Mesothelial cell of epicardium (in vitro differentiated cells): ENCODE measurements at places on chromosomes 1 and 21. TPM values are rescaled to one million over a fixed set of nuclear protein-coding genes. Genes with fewer than 3 reads are reported as not detected.

DNA sequence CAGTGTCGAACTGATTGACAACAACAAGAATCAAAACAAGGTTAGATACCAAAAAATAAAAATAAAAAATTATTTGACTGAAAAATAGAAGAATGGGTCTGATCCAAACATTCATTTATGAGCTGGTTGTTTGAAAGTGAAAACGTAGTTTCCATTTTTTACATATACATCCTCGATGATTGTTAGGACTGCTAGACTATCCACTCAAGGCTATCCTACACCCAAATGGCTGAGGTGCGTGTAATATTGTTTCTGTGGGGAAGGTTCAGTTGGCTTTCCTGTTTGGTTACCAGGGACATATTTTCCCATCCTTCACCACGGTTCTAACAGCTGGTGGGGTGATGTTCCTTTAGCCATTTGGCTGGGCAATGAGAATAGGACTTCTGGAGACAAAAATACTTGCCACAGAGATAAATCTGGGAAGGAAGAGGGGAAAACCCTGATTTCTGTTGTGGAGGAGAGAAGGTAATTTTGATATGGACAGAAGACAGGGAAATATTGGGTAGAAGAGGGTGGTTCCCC, 66.3 kb downstream of the MAP3K7CL start:
- no peak for DNase-seq

DNA sequence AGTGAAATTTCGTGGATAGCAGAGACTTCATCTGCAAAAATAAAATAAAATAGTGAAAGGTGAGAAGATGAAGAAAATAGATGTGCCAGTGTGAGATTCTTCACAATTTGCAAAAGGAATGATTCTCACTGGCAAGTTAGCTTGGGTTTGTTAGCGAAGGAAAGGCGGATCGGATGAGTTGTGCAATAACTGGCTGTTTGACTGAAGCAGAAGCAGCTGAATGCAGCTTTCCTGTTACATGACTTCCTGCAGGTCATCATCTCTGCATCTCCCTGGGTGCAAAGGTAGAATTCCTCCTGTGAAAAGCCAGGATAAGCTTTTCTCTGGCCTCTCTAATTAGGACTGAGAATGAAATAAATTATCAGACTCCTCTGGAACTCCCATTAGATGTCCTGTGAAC, 263.1 kb upstream of the CHRM3 start:
- no peak for DNase-seq

- DNase-seq = no peak
Observed at GRCh38 chr1:167518331-167518700, at the start of gene CD247. CD247 (minus strand) TSS chr1:167518529; CDS start chr1:167518465, 64 bp downstream.

GRCh38 chr21:32424674-32425073, 12.2 kb downstream of the EVA1C start:
- no peak for DNase-seq

The LRRC53 gene
- total RNA-seq = not detected in 3 replicates

DNA sequence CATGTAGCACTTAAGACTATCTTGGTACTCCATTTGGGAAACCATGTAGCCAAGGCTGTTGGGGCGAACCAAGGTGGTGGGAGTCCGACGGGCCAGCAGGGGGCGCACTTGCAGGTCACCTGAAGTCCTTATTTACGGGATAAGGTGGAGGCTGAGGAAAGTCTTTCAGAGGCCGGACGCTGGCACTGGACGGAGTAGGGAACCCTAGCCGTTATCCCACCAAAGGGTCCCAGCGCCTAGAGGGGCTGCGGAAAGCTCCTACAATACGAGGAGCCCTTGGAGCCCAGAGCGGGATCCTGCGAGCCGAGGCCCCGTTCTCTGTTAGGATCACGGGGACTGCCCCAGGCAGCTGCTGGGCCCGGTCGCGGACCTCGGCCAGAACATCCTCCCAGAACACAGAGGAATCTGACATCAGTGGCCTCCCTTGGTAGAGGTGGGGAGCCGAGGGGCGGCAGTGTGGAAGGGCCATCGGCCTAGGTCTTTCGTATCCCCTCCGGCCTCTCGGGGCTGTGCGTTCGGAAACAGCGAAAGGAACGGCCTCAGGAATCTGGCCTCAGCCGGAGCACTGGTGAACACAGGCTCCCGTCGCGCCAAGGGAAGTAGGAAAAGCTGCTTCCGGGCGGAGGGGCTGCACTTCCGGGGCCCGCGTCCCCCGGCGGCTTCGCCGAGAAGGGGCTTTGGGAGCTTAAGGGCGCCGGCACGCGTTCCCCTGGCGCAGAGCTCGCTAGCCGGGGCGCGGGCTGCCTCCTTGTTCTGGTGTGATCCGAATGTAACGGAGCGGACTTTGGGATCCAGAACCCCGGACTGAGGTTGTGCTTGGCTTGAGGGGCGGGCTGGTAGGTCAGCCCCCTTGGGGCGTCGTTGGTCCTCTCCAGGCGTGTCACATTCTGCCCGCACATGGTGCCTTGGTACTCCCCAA, 29.9 kb upstream of the RPTN start:
- no peak for DNase-seq

DNA sequence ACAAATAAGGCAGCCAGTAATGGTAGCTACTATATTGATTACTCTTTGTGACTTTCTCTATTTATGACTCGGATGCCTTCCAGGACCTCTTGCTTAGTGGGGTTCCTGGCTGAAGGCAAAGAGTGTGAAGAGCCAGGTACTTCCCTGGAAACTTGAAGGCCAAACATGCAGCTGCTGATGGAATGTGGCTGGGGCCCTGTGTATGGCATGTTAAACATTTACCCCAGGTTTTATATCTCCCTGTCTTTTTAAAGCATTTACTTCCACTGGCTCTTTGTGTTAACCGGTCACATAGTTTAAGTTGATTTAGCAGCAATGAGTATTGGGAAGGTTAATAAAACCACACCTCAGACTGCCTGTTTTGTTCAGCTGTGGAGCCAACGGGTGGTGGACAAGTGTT, 45.7 kb upstream of the PAXBP1 start:
- DNase-seq = no peak

The CD1C gene
- not detected in 3 replicates for total RNA-seq

DNA sequence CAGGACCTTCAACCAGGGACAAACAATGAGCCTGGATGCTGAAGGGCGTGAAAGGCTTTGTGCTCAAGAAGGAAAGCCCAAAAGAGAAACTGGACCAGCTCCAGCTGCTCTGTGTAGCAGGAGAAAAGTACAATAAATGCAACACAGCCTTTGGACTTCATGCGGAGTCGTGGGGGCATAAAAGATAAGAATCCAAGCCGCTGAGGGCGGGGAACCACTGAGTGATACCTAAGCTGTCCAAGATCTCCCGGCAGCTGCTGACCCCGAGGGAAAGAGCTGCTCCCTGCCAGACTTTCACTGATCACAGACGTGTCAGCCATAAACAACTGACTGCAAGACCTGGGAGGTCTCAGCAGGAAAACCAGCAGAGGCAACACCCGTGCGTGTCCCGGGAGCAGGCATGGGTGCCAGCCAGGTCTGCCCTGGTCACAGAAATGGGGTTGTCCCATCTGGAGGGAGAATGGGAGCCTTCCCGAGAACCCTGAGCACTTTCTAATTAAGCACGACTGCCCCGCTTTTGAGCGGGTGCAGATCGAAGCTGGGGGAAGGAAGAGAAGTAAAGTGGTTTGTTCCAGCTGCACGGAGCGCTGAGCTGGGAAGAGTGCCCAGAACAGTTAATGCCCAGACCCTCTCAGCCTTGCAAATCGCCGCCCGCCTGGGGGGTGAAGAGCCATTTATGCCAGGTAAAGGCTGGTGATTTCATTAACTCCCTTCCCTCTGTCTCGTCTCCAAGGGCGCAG, 68.3 kb upstream of the TARDBP start:
- DNase-seq = no peak

- no peak for DNase-seq
Observed at GRCh38 chr21:14968029-14968428, 96.8 kb downstream of the NRIP1 start.

- DNase-seq = no peak
Observed at GRCh38 chr21:26093122-26093521, 77.4 kb downstream of the APP start.

- DNase-seq = no peak
Observed at GRCh38 chr1:17263936-17264335, 15.0 kb downstream of the PADI3 start.

GRCh38 chr1:245701631-245702030, 546.8 kb downstream of the KIF26B start:
- no peak for DNase-seq

GRCh38 chr1:243642936-243643335, 207.1 kb downstream of the AKT3 start:
- DNase-seq = no peak

The CR1L gene
- total RNA-seq = not detected in 3 replicates

- no peak for DNase-seq
Observed at GRCh38 chr1:167463875-167464575, 54.3 kb downstream of the CD247 start.

- DNase-seq = no peak
Observed at GRCh38 chr21:33419538-33420123, 16.4 kb downstream of the IFNGR2 start.

GRCh38 chr1:224082146-224082545, 31.8 kb upstream of the FBXO28 start:
- DNase-seq = no peak

DNA sequence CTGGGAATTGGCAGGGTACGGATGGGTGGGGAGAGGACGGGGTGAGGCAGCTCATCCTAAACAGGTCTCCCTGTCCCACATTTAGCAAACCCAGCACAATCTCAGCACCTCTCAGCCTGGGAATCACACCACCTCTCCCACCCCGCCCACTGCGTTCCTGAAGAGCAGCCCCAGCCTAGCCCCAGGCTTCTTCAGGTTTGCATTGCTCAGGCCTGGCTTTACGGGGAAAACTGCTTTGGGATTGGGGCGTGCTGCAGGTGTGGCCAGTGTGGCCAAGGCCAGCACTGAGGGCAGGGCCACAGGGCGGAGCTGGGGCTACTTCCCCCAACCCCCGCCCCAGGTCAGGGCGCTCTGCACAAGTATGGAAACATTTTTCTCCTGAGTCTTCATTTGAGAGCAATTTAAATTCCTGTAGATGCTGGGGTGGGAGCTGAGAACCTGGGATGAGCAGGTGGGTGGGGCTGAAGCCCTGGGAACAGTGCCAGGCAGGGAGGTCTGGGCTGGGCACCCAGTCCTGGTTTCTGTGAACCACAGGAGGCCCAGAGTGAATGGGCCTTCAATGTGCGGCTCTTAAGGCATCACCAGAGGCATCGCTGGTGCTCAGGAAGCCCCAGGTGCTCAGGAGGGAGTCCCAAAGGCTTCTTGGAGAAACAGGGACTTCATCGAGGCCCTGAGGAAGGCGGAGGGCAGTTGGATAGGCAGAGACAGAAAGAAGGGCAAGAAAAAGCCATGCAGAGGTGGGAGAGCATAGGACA, 24.1 kb downstream of the TNNT2 start:
- no peak for DNase-seq

GRCh38 chr21:25441835-25442234, 165.4 kb downstream of the MRPL39 start:
- DNase-seq = no peak

- DNase-seq = peak; percentile 29
Observed at GRCh38 chr21:41359286-41359685, 2.5 kb upstream of the MX2 start.

GRCh38 chr1:54465351-54465811, 59.2 kb upstream of the SSBP3 start:
- no peak for DNase-seq

- peak; percentile 56 for DNase-seq
Observed at GRCh38 chr1:110605901-110606656, at the start of gene KCNA2. KCNA2 (minus strand) TSS chr1:110606358; CDS start chr1:110604782, 1,576 bp downstream.

- DNase-seq = no peak
Observed at GRCh38 chr1:209354840-209355165, 228.7 kb upstream of the CAMK1G start.

DNA sequence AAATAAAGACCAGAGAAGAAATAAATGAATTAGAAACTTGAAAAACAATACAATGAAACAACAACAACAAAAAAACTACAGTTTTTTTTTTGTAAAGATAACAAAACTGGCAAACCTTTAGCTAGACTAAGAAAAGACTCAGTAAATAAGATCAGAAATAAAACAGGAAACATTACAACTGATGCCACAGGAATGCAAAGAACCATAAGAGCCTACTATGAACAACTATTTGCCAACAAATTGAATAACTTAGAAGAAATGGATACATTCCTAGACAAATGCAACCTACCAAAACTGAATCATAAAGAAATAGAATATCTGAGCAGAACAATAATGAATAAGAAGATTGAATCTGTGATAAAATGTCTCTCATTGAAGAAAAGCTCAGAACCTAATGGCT, 742.0 kb downstream of the ADGRL2 start:
- DNase-seq = no peak

- DNase-seq = no peak
Observed at GRCh38 chr21:36235058-36235582, 78.5 kb downstream of the DOP1B start.

DNA sequence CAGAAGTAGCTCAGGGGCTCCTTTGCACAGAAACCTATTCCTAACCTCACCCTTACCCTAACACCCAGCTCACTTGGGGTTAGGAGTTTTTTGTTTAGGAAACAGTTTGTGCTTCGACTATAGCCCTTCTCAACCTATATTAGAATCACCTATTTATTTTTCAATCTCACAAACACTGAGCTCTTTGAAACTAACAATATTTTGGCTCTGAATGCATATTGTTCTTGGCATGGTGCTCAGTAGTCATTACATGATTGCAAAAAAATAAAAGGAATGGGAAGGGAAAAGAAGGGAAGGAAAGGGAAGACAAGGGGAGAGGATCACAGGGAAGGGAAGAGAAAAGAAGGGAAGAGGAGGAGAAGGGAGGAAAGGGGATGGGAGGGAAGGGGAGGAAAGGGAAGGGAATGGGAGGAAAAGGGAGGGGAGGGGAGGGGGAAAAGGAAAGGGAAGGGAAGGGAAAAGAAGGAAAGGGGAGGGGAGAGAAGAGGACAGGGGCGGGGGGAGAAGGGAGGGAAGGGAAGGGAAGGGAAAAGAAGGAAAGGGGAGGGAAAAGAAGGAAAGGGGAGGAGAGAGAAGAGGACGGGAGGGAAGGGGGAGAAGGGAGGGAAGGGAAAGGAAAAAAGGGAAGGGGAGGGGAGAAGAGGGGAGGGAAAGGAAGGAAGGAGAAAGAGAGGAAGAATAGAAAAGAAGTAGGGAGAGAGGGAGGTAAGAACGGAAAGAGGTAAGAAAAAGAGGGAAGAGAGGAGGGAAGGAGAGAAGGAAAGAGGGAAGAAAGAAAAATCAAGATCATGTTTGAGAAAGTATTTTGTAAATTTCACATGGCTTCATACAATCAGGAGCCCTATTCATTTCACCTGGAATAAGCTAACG, 484.1 kb upstream of the NFIA start:
- DNase-seq = no peak
